ENCODE measurements at places on chromosomes 1 and 21.

DNA sequence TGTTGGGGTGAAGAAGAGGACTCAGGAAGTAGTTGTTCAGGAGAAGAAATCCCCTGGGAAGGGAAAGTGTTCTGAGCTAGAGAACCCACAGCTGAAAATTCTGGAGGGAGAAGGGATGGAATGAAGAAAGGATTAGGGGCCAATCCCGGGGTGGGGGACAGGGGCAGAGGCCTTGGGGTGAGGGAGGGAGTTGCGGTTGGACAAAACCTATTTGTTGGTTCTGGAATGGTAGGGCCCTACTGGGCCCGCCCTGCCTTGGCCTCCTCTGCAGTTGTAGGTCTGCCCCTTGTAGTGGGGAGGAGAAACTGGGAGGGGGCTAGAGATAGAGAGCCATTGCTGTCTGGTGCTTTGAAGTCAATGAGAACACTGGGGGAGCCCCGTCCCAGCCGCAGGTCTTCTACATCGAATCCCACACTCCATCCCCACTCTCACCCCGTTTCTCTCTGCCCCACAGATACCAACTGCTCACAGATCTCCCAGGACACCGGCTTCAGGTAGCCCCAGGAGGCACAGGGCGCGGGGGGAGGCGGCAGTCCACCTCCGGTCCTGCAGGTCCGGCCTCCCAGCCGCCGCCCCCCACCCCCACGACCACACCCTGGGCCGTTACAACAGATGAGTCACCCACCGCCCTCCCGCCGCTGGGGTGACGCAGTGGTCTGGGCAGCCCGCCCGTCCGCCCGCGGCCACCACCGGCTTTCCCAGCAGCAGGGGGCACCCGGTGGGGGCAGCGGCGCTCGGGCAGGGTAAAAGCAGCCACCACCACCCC lies 1.1 kb downstream of the TAGLN2 start:
- DNase-seq: peak; percentile 85

DNA sequence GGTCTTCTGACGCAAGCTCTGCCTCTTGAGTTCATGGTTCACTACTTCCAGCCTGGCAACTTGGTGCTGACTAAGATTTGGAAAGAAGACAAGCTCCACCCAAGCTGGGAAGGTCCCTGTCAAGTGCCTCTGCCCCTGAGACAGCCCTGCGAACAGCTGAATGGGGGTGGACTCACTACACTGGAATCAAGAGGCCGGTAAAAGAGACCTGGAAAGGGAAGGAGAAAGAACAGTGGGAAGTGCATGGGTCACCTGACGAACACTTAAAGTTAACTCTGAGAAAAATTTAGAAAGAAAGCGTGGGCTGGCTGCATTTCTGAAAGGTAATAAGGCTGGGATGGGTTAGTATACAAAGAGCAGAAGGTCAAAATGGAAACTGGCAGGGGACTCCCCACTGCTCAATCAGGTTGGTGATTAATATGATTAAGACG lies 26.1 kb upstream of the ZNF496 start:
- no peak for DNase-seq

DNA sequence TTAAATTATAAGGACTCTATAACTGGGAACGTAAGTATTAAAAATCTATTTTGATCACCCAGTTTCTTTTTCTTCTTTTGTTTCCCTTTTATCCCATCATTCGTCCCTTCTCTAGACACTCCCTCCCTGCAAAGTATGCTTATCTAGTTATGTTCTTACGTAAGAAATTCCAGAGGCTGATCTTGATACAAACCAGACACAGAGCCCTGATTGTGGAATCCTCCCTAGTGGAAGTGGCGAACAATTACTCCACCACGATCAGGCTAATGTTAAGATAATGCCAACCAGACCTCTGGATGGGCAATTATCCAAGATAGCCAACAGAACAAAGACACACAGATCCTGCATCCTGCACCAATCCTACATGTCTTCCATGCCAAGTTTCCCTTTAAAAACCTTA lies 1557.4 kb downstream of the PLA2G4A start:
- DNase-seq: no peak

DNA sequence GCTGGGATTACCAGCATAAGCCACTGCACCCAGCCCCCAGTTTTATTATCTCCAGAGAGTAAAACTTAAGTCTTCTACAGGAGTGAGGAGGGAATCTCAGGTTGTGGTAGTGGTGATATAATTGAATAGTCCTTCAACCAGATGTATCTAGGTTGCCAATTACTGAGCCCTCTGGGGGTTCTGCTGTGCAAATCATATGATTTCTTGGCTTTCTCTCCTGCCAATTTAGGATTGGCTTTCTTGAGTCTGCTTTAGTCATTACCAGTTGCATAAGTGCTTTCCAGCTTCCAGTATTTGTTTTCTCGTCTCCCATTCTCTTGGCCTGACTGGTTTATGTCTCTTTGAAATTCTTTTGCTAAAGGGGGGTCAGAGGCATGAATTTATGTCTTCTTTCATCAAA lies 11.1 kb downstream of the CPT2 start:
- DNase-seq: no peak

- no peak for DNase-seq
Measured at GRCh38 chr21:43575473-43575844, 83.8 kb downstream of the HSF2BP start.

- no peak for DNase-seq
Measured at GRCh38 chr1:172883387-172883791, 167.4 kb downstream of the TNFSF18 start.

DNA sequence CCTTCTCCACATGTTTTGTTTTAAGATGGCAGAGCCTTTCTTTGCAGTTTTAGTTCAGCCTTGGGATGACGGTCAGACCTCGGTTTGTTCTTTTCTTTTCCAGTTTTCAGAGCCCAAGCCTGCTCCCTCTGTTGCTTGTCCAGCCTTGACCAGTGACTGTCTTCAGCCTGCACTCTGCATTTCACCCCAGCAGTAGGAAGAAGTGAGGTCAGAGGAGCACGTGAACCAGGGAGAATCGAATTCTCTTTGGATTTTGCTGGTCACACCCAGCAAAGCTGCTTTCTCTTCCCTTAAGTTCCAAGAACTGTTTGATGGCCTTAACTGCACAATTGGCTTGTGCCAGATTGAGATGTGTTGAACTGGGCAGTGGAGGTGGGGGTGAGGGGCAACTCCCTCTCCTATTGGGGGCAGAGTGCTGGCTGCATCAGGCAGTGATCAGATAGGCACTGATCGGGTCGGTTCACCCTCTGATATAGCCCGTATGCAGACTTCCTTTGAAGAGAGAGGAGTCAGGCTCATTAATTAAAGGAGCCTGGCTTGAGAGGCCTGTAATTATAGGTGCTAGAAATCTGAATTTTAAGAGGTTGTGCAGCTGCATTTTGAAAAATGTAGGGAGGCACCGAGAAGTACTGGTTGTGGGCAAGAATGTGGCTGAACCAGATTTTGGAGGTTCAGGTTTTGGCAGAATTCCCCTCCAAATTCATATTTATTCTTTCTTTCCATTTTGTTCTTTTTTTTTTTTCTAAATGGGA lies 42.4 kb downstream of the PEX14 start:
- no peak for DNase-seq

GRCh38 chr1:96992871-96993270 lies 271.3 kb downstream of the PTBP2 start:
- no peak for DNase-seq

All from HuH-7.5 (cell line).